ENCODE measurements at places on chromosomes 16 and 17.
A peak's percentile ranks its signal among the peaks of the same experiment; 100 is the strongest.

DNA sequence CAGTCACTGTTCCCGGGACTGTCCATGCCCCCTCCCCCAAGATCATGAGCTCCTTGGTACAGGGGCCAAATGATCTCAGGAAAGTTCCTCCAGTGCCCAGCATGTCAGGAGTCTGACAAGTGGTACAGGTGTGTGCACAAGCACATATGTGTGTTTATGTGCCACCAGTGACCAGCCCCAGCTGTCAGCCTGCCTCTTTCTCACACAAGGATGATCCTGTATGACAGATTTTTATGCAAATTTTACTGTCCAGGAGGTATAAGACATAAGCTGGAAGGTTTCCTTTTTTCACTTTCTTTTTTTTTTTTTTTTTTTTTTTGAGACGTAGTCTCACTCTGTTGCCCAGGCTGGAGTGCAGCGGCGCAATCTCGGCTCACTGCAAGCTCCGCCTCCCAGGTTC lies 31.4 kb upstream of the GFOD2 start:
- no peak for DNase-seq

DNA sequence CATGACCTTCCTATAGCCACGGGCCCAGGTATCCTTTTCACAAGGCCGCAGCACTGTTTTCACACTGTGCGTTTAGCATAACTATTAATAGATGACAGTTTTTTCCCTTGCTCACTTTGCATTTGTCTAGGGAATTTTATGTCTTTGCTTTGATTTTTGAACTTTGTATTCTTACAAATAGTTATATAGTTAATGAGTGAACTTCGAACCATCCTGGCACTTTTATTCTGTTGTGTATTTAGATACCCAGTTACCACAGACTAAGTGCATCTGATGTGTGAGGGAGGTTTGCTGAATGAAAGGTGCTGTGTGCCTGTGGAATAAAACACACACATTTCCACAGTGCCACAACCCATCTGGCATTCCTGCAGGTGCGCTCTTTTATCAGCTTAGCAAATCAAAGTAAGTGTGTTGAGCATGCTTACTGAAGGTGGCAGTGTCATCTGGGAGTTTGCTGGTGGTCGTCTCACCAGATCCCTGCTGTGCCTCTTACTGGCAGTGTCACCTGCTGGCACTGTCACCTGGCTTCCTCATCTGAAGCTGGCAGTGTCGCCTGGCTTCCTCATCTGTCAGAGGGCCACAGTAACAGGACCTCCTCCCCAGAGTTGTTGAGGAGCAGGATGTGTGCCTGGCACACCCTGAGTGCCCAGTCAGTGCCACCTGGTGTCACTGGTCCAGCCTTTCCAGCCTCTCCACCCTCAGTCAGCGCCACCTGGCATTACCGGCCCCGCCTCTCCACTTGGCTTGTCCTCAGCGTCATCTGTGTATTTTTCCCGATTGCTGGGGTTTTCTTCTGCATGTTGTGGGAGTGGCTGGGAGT lies 37.6 kb downstream of the USP10 start:
- no peak for DNase-seq

DNA sequence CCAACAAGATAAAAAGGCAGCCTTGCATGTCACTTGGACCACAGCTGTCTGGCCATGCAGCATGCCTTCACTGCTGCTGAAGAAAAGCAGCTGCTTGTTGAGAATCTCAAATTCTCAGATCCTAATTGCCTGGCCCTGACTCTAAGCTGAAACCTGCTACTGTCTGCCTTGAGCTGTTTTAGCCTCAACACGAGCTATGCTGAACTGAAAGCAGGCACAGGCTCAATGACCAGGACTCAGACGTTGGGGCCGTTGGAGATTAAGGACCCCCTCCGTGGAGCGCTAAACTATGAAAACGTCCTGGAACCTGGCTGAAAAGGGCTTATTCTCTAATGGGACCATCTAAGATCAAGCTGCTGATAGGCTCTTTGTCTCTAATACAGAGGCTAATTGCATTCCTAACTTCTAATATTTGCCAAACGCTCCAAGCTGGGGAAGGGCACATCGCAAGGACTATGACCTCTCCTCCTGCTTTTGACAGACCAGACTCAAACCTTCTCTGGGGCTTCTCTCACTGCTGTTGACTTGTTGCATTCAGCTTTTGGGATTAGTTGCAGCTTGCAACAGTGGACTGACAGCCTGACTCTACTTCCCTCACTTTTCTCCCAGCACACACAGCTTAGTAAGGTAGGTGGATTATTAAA lies 4.6 kb upstream of the PLK1 start:
- DNase-seq, result no peak

GRCh38 chr16:84692451-84693214 lies 7.2 kb upstream of the USP10 start:
- peak; percentile 95 for DNase-seq

DNA sequence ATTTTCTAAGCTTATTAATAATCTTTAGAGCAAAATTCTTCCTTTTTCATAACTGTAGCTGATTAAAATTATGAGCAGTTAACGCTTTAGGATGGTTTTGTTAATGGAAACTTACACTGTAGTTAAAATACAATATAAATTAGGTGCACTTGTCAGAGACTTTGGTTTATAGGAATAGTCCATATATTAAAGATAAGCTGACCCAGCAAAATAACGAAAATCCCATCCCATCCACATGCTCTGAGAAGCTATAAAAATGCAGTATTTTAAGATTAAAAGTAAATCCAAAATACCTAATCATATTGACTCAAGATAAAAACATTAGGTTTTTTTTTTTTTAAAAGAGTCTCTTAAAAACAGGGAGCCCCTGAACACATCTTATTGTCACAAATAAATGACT lies 38.0 kb downstream of the CEP95 start:
- DNase-seq, result no peak

GRCh38 chr17:32626379-32626791 lies 139.6 kb downstream of the CDK5R1 start:
- no peak for DNase-seq

GRCh38 chr17:44188576-44189403 lies 2.0 kb downstream of the TMUB2 start:
- DNase-seq, result no peak

DNA sequence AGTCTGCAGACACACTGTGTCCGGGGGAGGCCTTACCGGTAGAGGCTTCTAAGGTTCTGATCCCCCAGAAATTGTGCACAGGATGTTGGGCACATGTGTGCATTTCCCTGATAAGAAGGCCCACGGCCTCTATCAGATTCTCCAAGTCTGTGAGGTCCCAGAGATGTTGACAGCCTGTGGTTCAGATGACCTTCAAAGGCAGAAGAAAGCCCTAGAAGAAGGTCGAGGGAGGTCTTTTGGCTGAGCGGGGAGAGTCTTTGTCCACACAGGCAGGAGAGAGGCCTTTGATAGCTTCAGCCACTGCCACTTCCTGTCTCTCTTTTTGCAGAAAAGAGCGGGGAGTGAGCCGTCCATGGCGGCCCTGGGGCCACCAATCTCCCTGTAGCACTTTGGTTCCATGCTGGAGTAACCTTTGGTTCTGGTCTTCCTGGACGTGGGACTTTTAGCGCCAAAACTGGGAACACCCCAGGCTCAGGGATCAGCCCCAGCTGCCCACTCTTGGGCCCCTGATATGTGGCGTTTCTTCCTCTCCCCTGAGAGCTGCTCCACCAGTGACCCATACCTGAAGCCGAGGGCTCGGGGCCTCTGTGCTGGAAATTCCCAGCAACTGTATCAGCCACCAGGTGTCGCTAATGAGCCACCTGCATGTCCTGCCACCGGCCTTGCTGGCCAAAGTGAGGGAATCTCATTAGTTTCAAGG lies 28.1 kb upstream of the LGALS9 start:
- DNase-seq, result peak; percentile 50

GRCh38 chr17:43772877-43773648 lies 5.7 kb downstream of the DUSP3 start:
- no peak for DNase-seq

- peak; percentile 36 for DNase-seq
These were observed 151.2 kb downstream of the CMIP start for GRCh38 chr16:81595629-81596292.

GRCh38 chr16:81846105-81846504 lies 67.0 kb downstream of the PLCG2 start:
- DNase-seq, result no peak

- no peak for DNase-seq
These were observed 14.2 kb upstream of the MPHOSPH6 start for GRCh38 chr16:82184213-82184612.

- DNase-seq, result peak; percentile 94
These were observed 54.2 kb downstream of the PLD6 start for GRCh38 chr17:17151962-17152361.

- no peak for DNase-seq
These were observed 493 bp downstream of the PLSCR3 start for GRCh38 chr17:7393613-7394451.

- no peak for DNase-seq
These were observed 4.6 kb downstream of the ANKRD13B start for GRCh38 chr17:29597361-29598172.

DNA sequence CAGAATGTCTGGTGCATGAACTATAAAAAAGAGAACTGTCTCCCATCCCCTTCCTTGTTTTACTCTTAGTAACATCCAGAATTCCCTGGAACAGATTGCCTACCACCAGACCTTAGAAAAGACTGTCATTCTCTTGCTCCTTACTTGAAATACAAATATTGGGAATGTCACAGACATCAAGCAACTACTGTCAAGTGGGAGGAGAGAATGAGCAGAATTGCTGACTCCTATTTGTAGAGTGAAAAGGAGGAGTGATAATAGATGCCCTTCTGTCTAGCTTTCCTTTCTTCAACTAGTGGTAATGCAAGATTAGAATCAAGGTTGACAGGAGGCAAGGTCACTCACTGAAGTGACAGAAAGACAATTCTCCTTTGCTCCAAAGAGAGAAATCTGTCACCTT lies 23.9 kb upstream of the NOL11 start:
- DNase-seq, result no peak

GRCh38 chr17:6279659-6280058 lies 155.3 kb downstream of the AIPL1 start:
- DNase-seq, result no peak

DNA sequence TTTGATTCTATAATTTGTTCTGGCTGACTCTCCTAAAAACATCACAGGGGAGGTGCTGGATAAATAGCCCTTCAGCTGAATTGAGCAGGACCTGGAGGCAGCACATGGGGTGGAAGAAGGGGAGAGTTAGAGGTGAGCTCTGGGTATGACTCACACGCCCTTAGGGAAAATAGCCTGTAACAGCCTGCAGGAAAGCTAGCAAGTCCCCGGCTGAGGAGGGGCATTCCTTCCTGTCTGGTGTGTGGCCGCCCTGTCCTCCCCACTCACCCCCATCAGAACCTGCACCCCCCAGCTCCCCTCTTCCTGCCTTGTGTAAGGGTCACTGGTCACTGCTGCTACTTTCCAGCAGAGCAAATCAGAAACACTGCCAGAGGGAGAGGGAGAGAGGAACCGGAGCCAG lies 187.4 kb downstream of the C16orf95 start:
- peak; percentile 56 for DNase-seq

Data from iris pigment epithelial cell (primary cell).